ENCODE measurements at places on chromosomes 7 and 10.

DNA sequence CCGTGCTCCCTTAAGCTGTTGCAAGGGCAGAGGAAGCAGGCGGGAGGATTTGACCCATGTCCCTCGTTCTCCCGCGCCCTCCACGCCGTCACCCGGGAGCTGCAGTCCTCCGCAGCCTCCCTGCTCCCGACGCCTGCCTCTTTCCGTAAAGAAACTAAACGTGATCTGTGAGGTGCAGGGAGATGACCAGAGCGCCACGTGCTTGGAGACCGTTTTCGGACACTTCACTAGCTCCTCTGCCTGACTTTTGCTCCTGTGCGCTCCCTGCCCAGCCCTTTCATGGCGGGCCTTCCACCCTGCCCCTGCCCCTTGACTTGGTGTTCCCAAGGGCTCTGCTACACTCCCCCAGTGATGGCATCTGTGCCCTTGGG, 171.2 kb downstream of the LSM5 start:
- DNase-seq, result no peak

- DNase-seq, result no peak
These were observed 17.2 kb downstream of the STAMBPL1 start for GRCh38 chr10:88896994-88897853.

DNA sequence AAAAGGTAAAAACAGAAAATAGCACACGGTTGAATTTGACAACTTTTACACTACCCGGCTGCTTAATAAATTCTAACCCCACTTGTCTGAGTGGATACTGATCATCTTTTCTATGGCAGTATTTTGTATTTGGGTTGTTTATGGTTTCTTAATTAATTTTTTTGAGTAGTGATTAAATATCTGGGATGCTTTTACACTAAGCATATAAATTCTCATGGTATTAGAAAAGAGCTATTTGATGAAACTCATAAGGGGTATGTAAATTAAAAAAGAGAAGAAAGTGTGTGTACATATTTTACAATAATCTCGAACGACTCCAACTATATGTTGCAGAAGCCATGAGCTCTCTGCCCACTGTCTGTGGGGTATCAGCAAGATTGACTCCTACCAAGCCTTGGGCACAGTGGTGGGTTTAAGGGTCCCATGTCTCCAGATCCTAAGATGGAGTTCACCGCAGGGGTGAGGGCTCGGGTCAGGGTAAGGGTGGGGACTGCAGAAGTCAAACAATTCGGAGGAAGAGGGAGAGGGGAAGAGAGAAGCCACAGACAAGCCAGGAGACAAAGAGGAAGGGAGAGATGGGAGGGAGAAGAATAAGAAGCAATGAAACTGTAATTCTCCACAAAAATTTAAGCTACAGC, 7.6 kb upstream of the HOXA13 start:
- no peak for DNase-seq

DNA sequence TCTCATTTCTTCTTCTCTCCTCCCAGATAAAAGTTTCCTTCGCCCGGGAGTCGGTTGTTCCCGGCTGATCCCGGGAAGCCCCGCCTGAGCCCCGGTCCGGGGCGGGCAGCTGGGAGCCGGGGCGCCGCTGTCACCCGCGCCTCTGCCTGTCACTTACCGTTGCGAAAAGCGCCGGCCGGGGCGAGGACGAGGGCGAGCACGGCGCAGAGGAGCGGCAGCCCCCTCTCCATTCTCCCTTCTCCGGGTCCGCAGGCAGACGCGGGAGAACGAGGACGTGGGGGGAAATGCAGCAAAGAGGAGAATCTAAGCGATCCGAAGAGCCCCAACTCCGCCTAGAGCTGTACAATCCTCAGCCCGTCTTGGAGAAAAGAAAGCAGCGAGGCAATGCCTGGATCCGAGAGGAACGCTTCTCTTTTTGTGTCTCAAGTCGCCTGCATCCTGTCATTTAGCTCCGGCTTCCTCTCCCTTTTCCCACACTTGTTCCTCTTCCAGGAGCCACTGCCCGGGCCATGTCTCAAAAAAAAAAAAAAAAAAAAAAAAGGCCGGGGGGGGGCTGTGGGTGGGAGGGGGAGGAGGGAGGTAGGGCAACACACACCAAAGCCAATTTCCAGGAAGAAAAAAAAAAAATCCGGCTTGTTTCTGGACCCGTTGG, at the start of gene NRP1:
NRP1 (minus strand) TSS at position 515 of the 652 bp plus-strand sequence; CDS start at position 230, 285 bp downstream.
- DNase-seq, result no peak

GRCh38 chr10:131804551-131805295, 96.1 kb upstream of the PPP2R2D start:
- DNase-seq, result no peak

DNA sequence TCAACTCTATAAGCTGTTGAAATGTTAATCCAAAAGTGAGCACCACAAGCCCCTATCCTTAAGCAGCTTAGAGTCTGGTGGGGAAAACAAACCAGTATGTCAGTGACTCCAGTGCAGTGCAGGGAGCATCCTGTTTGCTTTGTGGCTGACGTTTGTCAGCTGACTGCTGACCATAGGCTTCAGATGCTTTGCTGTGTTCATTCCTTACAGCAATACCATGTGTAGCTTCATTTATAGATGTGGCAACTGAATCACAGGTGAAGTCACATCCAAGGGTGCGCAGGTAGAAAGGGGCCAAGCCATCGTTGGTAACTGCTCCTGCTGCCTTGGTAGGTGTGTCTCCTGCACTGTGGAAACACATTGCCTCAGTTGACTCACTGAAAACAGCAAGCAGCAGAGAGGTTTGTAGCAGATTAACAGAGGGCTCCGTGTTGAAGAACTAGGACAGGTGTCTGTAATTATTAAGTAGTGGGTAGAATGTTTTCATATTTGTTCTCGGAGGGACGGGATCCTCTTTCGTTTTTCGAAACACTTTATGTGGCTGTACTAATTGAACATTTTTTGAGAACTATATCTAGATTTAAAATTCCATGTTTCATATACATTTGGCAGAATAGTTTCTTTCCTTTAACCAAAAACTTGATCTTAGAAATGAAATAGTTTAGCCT, 2.0 kb downstream of the INSIG1 start:
- no peak for DNase-seq

DNA sequence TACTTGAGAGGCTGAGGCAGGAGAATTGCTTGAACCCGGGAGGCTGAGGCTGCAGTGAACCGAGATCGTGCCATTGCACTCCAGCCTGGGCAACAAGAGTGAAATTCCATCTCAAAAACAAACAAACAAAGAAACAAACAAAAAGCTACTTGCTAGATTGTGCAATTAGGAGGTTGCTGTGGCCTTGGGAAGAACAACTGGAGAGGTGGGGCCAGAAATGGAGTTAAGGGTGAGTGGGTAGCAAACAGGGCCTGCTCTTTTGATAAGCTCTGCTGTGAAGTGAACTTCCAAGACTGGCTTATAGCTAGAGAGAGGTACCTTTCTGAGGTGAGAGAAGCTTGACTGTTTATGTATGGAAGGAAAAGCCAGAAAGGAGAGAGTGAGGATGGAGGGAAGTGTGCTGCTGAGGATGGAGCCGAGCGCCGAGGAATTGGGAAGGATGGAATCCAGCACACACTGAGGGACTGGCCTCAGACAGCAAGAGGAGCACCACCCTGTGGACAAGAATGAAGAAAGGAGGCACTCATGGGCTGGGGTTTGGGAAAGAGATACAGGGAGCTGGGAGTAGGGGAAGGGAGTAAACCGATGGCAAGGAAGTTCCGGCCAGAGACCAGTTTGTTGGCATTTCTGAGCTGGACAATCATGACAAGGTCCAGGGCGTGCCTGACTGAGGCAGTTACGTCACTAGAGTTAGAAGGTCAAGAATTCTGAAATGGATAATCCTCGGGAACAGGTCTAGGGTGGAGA, 7.0 kb upstream of the RPEL1 start:
- DNase-seq, result no peak

GRCh38 chr7:135272303-135272702, 38.7 kb downstream of the STRA8 start:
- DNase-seq, result no peak

DNA sequence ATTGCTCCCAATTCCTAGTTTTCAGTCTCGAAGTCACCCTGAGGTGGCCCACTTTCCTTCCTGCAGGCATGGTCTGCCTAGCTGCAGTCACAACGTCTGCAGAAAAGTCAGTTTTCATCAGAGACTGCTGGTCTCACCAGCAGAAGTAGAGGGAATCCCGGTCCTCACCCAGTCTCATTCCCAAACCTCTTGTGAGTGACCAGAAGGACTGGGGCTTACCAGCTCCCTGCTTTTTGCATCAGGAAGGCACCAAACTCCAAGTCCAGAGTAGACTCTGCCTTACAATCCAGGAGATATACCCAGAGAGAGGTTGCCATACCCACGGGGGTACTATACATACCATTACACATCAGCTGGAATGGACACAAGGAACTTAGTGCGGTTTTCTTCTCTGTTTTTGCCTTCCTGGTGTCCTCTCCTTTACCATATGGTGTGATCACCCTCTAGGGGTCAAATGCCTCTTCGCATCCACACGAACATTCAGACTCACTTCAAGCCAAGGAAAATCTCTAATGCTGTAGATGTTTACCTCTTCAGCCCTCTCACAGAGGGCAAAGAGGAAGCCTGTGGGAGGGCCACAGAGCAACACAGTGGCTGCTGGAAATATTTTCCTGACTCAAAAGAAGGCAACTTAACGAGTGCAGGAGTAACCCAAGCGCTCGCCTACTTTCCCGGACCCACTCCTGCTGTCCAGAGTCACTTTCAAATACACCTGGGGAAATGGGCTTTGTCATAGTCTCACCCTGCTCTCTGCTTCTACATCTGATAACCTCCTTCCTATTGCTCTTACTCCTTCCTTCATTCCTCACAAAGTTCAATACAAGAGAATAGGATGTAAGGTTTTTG, 220.9 kb downstream of the C7orf25 start:
- DNase-seq, result no peak

DNA sequence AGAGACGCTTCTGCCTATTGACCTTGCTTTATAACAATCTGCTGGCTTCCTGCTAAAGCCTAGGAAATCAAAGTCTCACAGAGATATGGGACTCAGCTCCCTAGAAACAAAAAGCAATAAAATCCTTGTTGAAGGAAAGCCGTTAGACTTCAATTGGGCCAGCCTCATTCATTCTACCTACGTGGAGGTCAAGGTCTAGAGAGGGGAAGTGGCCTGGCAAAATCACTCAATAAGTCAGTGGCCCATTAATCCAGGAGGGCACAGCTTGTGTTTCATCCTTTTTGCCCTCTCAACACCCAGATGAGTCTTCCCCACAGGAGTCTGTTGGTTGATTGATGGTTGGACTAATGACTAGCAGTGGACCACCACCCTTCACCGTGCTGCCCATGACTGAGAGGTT, 40.5 kb upstream of the ACSL5 start:
- no peak for DNase-seq

GRCh38 chr7:22611758-22612079, 111.7 kb upstream of the STEAP1B start:
- no peak for DNase-seq

DNA sequence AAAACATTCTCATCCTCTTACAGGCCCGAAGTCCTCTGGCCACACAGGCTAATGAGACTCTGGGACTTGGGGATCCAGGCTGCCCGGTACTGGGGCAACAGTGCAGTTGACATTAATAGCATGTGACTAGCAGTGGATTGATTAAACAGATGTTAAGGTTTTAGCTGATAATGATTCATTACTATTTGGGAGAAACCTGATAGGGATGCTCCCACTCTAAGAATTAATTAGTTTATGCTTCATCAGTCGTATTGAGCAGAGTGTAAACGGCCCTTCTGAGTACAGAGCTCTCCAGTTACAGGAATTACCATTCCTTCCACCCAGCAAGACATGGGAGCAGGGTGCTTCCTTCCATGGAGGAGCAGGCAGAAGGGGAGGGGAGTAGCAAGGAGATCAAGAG, 82.7 kb downstream of the RPS24 start:
- no peak for DNase-seq

DNA sequence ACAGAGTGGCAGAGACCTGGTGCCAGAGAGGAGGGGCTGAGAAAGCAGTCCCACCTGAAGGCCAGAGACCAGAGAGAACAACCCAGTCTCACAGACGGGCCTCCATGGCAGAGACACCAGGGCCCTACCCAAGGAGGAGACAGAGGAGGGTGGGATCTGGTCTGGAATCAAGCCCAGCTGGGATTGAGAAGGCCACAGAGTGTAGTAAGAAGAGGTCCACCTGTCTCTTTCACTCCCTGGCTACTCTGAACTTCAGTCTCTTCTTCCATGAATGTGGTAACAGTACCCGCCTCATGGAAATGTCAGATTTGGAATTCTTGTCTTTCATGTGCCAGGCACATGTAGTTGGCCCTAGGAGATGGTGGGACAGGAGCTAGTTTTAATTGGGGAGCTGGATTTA, 55.6 kb downstream of the CLIP2 start:
- no peak for DNase-seq

DNA sequence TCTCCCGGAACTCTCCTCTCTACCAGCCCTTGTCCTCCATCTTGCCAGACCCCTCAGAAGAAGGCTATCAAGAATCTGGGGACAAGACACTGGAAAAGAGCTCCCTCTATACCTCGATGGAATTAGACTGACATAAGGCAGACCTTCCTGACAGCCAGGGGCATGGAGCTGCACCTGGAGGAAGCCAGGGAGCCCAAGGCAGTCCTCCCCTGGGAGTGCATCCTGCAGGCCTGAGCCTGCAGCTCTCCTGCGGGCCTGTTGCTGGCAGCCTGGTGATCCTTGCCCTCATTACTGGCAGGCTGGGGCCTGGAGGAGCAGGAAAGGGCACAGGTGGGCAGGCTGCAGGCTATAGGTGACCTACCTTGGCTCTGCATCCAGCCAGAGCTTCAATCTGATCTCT, 323.4 kb downstream of the GRID1 start:
- no peak for DNase-seq

- peak; percentile 56 for DNase-seq
These were observed at the start of gene ANKRD2 for GRCh38 chr10:97572214-97572989. ANKRD2 (plus strand) TSS chr10:97572779; CDS start chr10:97572789, 10 bp downstream.

DNA sequence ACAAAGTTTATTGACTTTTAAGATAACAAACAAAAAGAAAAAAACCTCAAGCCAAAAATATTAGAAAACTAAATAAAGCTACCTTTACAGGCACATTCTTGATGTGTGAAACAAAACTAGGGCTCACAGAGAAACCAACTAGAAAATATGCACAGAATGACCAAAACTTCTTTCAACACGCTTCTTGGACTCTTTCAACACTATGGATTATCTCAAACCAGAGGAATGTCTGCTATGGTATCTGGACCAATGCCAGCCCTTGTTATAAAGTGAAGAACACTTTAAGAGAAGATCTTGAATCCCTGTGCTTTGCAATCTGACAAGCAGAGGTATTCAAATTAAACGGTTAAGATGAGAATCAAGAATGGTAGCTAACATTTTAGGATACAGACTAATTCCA, 76.6 kb downstream of the DNAJC1 start:
- no peak for DNase-seq

Measured in stimulated activated CD4-positive, alpha-beta T cell treated with anti-CD3 and anti-CD28 coated beads, Interleukin-2, amount 100 ng/mL, for 48 hours (primary cell).